ENCODE measurements at places on chromosomes 3 and 15.

GRCh38 chr3:21049334-21050062 lies 701.5 kb downstream of the ZNF385D start:
- DNase-seq: no peak

- DNase-seq: no peak
Measured at GRCh38 chr3:111076732-111077131, 5.1 kb downstream of the NECTIN3 start.

DNA sequence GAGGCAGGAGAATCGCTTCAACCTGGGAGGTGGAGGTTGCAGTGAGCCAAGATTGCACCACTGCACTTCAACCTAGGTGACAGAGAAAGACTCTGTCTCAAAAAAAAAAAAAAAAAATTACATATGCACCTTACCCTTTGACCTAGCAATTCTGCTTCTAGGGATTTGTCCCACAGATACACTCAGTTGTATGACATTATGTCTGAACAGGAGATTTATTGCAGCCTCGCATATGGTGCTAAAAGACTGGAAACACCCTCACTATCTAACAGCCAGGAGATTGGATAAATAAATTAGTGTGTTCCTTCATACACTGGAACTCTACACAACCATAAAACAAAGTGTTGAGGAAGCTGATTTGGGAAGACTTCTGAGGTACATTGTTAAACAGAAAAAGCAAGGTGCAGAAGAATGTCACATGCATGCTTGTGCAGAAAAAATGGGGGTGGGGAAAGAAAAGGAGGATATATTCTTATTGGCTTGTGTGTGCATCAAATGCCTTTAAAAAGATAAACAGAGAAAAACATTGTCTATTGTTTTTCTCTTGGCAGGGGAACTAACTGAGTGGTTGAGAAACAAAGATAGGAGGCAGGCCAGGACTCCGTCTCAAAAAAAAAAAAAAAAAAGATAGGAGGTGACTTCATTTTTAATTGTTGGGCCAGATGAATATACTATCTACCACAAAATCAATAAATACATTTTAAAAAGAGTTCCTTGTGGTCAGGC lies 30.9 kb downstream of the PPCDC start:
- DNase-seq: no peak

DNA sequence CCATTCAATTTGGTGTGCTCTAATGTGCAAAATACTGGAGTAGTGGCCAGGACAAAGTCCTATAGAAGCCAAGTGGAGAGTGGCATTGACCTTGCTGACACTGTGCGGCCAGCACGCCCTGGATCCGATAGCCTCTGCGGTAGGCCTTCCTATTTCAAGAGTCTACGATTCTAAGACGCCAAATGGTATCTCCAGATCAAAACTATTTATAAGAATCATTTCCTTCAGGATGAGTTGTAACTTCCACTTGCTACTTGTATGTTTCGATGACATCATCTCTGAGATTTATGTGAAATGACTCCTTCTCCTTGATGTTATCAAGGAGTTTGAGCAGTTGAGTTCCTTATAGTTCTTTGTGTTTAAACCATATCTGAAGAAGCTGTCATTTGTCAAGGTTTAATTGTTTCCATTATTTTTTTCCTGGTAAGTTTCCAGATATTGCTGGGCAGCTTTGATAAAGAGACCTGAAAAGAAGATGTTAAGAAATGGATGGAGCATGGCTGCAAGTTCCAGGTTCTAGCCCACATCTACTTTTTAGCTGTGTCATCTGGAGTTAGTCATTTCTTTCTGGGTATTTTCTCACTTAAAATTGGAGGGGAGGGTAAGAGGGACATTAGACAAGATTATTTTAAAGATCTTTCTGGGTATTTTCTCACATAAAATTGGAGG lies 71.8 kb downstream of the TMEM44 start:
- peak; percentile 38 for DNase-seq

GRCh38 chr15:48730506-48730905 lies 80.4 kb downstream of the CEP152 start:
- no peak for DNase-seq

GRCh38 chr15:63473999-63474809 lies 30.2 kb upstream of the USP3 start:
- DNase-seq: peak; percentile 53

- peak; percentile 29 for DNase-seq
Measured at GRCh38 chr3:64399205-64399800, 174.0 kb upstream of the PRICKLE2 start.

GRCh38 chr3:45969953-45970352 lies 25.7 kb downstream of the FYCO1 start:
- DNase-seq: no peak

DNA sequence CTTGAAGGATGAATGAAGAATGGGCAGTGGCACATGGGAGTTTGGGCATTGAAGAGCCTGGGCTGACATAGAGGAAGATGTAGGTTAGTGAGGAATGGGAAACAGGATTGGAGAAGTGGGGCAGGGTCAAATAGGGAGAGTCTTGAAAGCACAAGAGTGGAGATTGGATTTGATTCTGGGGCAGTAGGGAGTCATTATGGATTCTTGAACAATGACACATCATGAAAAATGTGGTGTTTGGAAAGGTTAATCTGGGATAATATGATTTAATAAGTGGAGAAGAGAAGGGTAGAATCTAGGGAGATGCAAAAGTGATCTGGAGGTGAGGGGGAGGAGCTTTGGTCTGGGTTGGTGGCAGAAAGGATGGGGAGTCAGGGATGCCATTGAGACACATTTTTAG lies 45.4 kb upstream of the ROPN1 start:
- no peak for DNase-seq

- no peak for DNase-seq
Measured at GRCh38 chr3:123657568-123657967, 72.7 kb upstream of the HACD2 start.

- no peak for DNase-seq
Measured at GRCh38 chr3:126351771-126352475, 5.3 kb downstream of the KLF15 start.

- DNase-seq: no peak
Measured at GRCh38 chr3:9870978-9871377, 9.1 kb downstream of the CIDEC start.

DNA sequence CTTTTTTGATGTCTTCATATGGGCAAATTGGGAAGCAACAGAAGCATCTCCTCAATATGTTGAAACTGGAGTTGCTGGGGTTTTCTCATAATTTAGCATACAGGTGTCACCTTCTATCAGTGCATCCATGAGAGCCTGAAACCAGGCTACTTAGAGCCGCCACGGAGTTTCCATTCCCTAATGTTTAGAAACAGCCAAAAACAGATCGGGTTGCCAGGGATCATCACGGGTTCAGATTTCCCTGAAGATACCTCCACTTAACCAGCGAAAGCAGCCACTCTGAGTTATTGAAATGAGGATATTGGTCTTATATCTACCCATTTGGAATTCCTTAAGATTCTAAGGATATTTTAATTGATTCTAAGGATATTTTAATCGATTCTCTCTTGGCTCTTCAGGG lies 14.5 kb downstream of the TERB2 start:
- no peak for DNase-seq

DNA sequence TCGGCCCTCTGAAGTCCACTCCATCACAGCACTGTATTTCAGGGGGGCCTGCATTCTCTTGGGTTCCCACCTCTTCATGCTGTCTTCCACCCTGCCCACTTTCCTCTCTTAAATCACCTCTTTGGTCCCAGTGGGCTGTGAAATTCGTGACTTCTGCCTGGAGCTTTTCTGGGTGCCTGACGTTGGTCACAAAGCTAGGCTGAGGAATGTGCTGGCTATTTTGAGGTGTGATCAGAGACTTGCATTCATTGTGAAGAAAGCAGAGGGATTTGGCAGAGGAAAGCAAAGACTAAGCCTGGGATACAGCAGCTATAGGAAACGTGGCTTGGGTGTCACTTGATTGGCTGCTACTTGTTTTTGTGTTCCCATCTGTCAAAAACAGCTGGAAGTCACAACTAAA lies 202.5 kb downstream of the SATB1 start:
- no peak for DNase-seq

DNA sequence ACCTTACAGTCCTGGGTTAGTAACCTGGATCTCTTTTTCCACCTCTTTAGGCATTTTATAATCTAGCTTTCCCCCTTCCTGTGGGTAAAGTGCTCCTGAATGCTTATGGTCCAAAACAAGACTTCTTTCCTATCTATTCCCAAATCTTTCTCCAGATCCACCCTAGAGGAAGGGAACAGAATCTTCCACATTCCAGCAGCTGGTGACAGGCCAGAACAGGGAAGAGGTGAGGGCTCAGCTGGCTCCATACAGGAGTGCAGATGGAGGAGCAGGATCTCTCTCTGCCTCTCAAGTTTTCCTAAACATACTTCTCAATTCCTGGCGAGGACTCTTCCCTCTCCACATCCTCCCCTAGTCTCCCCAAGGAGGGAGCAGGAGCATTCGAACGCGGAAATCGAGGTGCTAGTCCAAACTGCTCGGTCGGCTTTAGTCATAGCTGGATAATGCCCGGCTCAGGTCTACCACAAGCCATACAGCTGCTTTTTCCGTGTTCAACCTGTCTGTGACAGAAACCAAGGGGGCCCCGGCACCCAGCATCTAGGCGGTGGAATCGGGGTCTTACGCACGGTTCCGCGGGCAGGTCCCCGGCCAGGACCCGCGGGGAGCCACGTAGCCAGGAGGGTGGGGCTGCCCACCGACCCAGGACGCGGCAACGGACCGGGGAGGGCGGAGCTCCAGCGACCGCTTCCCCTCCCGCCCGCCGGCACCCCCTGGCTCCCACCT lies 4.0 kb downstream of the RASSF1 start:
- DNase-seq: no peak

DNA sequence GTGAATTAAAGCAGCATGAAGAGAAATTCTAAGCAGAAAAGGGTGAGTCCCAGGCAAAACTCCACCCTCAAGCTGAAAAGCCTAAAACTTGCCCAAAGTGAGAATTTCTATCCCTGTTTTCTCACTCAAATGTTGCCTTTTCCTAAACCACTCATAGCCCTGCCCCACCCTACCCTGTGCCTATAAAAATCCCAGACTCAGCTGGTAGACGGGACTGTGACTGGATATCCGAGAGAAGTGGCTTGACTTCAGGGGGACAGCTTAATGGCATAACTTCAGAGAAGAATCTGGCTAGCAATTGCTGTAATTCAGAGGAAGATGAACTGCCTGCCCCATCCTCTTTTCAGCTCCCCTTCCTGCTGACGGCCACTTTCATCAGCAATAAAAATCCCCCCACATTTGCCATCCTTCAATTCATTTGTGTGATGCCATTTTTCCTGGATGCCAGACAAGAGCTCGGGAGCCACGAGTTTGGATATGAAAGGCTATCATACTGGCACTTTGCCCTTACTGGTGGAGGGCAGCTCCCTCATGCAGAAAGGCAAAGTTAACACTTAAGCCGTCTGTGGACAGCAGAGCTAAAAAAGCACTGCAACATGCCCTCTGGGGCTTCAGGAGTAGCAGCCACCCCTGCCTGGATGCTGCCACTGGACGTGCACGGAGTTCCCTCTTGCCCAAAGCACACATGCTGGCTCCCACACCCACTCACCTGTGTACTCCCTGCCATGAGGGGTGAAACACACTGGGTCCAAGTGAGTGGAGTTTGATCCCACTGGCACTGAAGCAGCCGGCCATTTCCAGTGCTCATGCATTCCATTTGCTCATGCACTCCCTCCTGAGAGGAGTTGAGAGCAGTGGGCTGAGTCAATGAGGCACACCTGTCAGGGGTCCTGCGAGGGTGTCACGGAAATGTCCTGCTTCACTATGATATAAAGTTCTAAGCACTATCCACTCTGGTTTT lies 670.6 kb downstream of the PLOD2 start:
- DNase-seq: no peak

DNA sequence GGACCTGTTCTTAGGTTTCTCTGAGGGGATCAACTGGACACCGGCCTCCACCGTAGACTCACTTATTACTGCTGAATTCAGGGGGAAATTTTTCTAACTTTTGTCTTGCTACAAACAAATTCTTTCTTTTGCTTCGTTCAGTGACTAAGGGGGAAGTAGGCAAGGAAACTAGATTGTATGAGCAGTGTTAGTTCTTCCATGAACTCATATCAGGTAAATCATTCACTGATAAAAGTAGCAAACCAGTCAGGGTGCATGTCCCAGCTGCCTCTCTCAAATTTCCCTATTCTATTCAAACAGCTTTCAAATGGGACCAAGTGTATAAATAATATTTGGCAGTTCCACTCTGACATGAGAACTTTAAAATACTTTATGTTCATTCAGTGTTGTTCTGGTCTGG lies 7.3 kb upstream of the CCDC13 start:
- DNase-seq: no peak

GRCh38 chr15:68553994-68554720 lies 24.6 kb upstream of the CORO2B start:
- peak; percentile 74 for DNase-seq

GRCh38 chr3:100737334-100737733 lies 28.0 kb downstream of the TFG start:
- DNase-seq: peak; percentile 18

DNA sequence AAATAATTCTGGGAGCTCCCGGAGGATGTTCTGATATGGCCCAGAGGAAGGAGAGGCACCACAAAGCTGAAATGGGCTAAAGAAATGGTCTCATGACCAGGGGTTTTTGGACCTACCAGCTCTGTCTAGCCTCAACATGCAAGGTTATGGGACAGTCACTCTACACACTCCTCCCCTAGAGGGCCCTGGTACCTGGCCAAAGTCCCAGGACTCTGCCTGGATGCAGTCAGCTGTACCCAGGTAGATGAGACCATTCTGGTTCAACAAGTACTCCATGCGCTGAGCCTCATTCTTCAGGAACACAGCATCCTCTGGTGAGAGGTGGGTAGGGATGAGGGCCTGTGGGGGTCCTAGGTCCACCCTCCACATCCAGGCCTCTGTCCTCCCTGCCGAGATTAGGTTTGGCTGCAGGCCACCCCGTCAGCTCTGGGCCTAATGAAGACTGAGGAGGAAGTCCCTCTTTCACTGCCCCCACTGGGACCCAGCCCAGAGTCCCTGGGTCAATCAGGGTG lies 9.5 kb downstream of the EPB42 start:
- no peak for DNase-seq

GRCh38 chr3:131236421-131236820 lies 145.2 kb upstream of the NUDT16 start:
- DNase-seq: no peak

DNA sequence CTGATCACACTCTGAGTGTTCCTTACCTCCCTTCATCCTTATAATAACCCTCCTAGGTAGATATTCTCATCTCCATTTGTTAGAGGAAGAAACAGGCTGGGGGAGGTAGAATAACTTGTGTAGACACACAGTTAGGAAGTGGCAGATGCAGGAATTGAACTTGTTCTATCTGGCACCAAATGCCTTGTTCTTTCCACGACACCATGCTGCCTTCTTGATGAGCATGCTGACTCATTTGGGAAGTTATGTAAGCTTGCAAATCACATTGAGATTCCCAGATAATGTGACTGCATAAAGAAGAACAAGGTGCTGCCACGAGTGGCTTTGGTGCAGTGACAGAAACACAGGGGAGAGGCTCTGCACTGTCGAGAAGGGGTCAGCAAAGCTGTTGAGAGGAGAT lies 27.5 kb upstream of the NDUFB4 start:
- DNase-seq: no peak

DNA sequence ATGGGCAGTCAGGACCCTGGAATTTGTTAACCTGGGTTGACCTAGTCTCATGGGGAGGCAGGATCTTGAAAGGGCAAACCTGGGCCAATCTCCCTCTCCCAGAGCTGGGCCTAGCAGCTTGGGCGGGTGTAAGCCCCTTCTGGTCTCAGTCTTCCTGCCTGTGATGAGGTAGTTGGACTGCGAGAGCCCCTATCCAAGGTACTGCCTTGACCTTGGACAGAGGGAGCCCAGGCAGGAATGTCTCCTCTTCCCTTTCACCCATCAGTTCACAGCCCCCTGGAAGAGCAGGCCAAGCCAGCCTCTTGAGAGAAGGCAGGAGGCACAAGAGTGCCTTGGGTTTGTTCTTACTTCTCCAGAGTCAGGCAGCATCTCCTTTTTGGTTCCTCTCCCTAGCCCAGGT lies 24.7 kb upstream of the SEMA3F start:
- no peak for DNase-seq

GRCh38 chr15:74822233-74822632 lies 4.2 kb upstream of the CPLX3 start:
- no peak for DNase-seq

Measured in activated CD4-positive, alpha-beta T cell treated with anti-CD3 and anti-CD28 coated beads, Interleukin-10, Interleukin-2, amounts not matched to agents 100 ng/mL and 50 ng/mL, durations not matched to agents 16 hours and 8 hours (primary cell).